MCF 10A (cell line): ENCODE measurements at places on chromosomes 4 and X. TPM values are rescaled to one million over a fixed set of nuclear protein-coding genes. Genes with fewer than 3 reads are reported as not detected.

The MEPE gene
- total RNA-seq, result not detected in 2 replicates

The SMARCA5 gene
- total RNA-seq, result 47.2 and 49.0 TPM in 2 replicates

GRCh38 chr4:4480685-4481398 is 61.0 kb downstream of the STX18 start:
- no peak for DNase-seq

The MAN2B2 gene
- total RNA-seq, result 12.5 and 13.9 TPM in 2 replicates

- no peak for DNase-seq
Measured at GRCh38 chr4:86688026-86688425, 93.9 kb downstream of the PTPN13 start.

DNA sequence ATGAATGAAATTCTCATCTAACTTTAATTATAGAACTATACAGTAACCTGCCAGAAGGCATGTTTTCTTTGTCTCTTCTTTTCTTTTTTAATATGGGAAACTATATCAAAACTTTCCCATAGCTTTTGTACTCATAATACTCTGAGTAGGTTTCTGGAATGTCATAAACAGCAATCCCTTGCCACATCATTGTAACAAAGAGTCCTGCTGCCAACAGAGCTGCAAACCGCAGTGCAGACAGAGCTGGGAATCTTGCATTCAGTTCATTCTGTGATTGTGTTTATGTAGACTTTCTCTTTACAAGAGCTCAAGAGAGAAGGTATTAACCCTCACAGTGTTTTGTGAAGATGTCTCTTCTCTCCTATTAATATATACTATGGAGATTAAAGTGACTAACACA is 304.4 kb upstream of the SLIT2 start:
- DNase-seq, result peak; percentile 75

DNA sequence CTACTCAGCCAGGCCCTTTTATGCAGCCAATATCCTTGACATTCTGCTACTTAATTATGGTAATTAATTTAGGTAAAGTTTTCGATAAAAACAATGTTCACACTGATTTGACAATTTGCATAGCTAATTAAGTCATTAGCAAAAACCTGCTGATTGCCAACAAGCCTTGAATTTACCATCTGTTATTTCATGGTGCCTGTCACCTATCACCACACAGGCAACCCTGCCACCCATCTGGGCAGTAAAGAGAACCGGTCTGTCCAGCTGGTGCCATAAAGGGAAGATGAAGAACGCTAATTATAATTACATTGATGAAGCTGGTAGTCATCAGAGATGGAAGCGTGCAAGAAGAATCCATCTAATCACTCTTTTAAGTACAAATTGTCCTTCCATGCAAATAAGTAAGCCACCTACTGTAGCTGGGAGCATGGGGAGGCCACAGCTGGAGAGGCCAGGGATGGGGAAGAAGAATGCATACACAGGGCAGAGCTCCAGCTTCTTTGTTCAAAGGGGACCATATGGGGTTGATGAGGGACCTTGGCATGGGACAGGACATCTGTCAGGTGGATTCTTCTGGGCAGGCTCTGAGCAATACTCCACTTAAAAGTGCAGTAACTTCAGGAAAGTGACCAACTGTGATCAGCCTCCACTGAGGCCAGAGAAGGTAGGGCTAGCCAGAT is 277.3 kb upstream of the TAPT1 start:
- DNase-seq, result no peak
